Urinary bladder (tissue), 4 donors: ENCODE measurements at places on chromosomes 2 and 18. TPM values are rescaled to one million over a fixed set of nuclear protein-coding genes. Genes with fewer than 3 reads are reported as not detected.

SKOR2 gene
- not detected for total RNA-seq

ALK gene
- total RNA-seq, result 1.0 TPM

TMEM169 gene
- 0.85 TPM for total RNA-seq

FSIP2 gene
- total RNA-seq, result 13.9 TPM

KIF1A gene
- total RNA-seq, result 5.2 TPM

IL1RL1 gene
- 12.8 TPM for total RNA-seq

MROH2A gene
- total RNA-seq, result 0.32 TPM

MYCN gene
- 3.3 TPM for total RNA-seq
